ENCODE measurements at places on chromosomes 7 and 10.
A peak's percentile ranks its signal among the peaks of the same experiment; 100 is the strongest.

DNA sequence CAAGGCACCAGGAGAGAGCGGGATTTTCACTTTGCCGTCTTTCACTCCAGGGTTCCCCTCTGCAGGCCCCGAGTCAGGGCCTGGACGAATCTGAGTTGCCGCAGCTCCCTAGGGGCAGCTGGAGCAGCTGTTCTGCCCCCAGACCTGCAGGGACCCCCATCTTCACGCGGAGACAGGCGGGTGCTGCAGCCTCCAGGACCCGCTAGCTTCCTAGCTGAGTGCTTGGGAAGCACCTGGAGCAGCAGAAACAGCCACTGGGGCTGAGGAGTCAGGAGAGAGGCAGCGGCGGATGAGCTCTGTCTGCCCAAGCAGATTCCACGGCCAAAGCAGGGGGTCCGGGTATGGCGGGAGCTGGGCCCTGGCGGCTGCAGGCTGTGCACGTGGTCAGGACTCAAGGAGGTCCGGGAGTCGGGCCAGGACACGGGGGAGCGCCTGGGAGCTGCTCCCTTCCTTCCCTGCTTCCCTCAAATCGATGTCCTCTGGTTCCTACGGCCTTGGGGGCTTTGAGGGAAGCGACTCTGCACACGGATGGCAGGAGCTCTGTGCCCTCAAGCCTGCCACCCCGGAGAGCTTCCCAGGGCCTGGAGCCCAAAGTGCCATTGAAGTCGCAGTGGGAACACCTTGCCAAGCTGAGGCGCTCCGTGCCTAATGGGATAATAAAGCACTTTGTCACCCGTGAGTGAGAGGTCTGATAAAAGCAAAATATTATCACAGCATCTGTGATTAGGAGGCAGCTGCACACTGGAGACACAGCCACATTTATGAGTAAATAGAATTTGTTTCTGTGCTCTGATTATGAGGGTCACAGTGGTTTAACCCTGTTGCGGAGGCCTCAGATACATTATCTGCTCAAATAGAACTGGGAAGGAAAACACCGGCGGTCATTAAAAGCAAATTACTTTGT, 17.2 kb downstream of the MNX1 start:
- DNase-seq, result no peak

DNA sequence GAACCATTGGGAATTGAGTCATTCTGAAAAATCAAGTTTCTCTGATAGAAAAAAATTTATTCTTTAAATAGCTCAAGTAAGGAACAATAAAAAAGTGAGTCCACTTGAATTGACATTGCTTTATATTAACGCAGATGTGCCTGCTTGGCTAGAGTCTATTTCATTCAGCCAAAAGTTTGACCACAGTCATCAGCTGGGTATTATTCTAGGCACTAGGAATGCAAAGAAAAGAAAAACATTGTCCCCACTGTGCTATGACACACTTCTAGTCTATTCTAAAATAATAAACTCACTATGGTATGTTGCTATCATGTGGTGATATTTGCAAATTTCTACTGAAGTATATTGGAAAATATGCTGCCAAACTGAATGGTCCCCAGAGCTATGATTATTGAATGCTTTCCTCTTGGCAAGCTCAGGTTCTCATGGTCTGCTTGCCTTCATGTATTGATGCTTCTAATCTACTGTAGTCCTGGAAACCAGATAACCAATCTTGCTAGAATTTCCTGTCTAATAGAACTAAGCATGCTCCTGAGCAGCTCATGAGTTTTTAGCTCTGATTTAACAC, 8.3 kb downstream of the SFRP4 start:
- peak; percentile 57 for DNase-seq

GRCh38 chr10:58023341-58024073, 244.2 kb downstream of the IPMK start:
- peak; percentile 96 for DNase-seq

DNA sequence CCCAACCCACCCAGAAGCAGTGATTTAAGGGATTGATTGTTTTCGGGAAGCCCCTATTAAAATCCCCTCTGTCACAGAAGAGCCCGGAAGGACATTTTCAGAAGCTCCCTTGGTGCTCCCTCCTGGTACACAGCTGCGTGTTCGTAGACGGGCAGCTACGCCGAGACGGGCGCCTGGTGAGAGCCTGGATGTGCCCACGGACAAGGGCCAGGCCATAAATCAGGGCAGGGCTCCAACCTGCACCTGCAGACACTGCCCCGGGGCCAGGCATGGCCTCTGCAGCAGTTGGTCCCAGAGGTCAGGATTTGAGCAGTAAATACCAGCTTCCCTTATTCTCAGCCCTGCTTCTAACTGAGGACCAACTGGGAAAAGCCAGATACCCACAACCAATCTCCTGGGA, 106.8 kb downstream of the PAXIP1 start:
- DNase-seq, result no peak

DNA sequence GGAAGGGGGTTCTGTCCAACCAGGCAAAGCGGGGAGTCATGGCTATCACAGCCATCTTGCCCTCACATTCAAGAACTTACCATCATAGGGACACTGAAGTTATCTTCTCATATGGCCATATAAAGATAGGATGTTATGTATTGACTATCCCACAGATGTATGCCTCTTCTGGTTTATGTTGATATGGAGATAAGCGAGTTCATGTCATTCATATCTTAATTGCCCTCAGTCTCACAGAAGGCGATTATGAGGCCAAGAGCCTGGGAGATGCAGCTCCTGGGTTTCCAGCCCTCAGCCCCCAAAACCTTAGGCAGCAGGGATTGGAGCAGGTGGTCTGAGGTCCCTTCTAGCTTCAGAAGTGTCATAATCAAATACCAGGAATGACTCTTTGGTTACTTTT, 8.5 kb upstream of the ANKRD61 start:
- no peak for DNase-seq

GRCh38 chr7:2501947-2502646, 17.5 kb upstream of the LFNG start:
- DNase-seq, result no peak

- DNase-seq, result no peak
Measured at GRCh38 chr10:97911217-97911616, 61.6 kb downstream of the GOLGA7B start.

DNA sequence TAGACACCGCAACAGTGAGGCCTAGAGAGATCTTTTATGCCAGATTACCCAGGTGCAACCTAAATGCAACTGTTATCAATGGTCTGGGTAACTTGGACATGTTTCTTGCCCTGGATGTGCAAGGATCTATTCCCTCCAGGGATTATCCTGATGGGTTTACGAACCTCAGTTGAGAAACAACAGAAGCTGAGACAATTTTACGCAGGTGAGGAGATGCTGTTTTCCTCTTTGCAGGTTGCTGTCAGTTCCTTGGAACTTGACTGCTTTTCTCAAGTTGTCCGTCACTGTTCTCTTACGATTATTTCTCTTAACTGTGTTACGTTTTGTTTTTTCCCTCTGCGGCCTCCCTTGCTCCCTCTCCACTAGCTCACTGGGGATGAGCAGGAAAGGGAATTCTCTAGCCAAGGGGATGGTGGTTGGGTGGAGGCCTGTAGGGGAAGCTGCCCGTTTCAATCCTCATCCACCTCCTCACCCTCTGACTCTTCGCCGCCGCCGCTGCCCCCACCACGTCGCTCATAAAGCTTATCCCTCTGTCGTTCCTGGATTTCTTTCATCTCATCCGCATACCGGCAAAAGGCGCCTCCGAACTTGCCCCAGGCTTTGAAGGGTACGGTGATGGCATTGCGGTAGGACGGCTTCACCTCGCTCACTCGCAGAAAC, 1.2 kb downstream of the PURB start:
- DNase-seq, result no peak

GRCh38 chr10:5493691-5494090, 5.7 kb downstream of the CALML5 start:
- DNase-seq, result no peak

- DNase-seq, result peak; percentile 58
Measured at GRCh38 chr7:108454674-108455550, 1.3 kb downstream of the NRCAM start.

GRCh38 chr7:112159351-112159750, 46.8 kb downstream of the DOCK4 start:
- no peak for DNase-seq

DNA sequence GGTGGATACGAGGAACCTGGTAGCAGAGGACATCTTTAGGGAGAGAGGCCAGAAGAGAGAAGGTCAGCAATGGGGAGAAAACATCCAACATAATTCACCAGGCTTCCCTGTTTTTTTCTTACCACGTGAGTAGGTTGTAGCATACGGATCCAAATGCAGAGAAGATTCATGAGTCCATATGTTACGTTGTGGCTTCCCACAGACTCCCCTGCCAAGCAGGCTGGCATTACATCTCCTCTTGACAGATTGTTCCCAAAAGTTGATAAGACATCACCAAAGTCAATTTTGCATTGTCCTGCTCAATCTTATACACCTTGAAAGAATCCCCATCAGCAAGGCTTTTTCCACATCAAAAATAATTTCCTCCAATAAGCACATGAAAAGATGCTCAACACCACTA, 39.7 kb downstream of the DRGX start:
- no peak for DNase-seq

GRCh38 chr7:42972699-42973500, 40.7 kb downstream of the MRPL32 start:
- DNase-seq, result no peak

GRCh38 chr7:81707196-81707595, 62.7 kb downstream of the HGF start:
- DNase-seq, result no peak

GRCh38 chr10:45420453-45421192, 46.6 kb downstream of the ALOX5 start:
- peak; percentile 38 for DNase-seq

DNA sequence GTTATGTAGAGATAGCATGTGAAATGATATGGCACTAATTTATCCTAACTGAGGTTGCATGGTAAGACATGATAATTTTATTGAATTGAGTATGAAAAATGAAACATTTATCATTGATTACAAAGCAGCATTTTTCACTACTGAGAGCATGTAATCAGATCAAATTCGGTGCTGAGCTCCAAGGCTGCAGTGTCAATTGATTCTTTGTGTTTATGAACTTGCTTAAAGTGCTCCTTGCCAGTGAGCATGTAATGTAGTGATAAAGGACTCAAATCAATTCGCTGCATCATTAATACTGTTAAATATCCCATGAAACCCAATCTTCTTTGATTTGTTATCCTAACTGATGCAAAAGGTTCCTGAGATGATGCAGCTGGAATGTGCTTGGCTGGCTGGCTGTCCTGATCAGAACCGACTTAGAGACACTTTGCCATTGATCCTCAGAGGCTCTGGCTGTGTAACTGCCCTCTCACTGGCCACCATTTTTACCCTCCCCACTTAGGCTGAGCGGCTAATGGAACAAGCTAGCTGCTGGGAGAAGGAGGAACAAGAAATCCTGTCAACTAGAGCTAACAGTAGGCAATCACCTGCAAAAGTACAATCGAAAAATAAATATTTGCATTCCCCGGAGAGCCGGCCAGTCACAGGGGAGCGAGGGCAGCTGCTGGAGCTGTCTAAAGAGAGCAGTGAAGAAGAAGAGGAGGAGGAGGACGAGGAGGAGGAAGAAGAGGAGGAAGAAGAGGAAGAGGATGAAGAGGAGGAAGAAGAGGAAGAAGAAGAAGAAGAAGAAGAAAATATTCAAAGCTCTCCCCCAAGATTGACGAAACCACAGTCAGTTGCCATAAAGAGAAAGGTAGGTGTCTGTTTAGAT, 89.8 kb upstream of the SAMD8 start:
- no peak for DNase-seq

GRCh38 chr10:30432622-30433305, 1.2 kb upstream of the MAP3K8 start:
- DNase-seq, result no peak

- DNase-seq, result no peak
Measured at GRCh38 chr7:148735967-148736366, 37.3 kb downstream of the CUL1 start.

- no peak for DNase-seq
Measured at GRCh38 chr7:6367701-6368211, 80.0 kb downstream of the DAGLB start.

- DNase-seq, result no peak
Measured at GRCh38 chr10:132496360-132497062, 41.1 kb upstream of the INPP5A start.
